ENCODE measurements at places on chromosomes 4 and X.

- no peak for DNase-seq
Observed at GRCh38 chr4:143514497-143514896, 995 bp downstream of the SMARCA5 start.

DNA sequence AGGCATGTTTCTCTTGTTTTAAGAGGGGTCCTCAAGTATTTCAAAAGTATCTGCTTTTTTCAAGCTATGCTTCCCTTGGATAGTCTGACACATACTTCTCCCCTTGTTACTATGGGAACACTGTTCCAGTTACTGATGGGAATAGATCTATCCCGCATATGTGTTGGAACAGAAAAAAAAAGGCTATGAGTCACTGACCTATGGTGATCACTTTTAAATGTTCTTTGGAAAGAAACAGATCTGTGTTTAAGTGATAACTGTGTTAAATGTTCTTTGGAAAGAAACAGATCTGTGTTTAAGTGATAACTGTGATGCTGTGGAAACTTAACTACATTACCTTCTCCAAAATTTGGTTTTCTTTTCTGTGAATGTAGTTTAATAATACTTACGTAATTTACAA lies 303.2 kb downstream of the TEX13C start:
- no peak for DNase-seq

DNA sequence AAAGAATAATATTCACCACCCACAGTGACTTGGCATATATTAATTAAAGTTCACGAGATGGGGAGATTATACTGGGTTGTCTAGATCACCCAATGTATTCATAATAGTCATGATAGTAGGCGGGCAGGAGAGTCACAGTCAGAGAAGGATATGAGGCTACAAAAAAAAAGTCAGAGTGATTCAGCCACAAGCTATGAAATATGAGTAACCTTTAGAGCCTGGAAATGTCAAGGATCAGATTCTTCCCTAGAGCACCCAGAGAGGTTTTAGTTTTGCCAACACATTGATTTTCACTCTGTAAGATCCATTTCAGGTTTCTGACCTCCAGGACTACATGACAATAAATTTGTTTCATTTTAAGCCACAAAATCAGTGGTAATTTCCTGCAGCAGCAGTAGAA lies 501.9 kb downstream of the GABRG1 start:
- DNase-seq, result no peak

DNA sequence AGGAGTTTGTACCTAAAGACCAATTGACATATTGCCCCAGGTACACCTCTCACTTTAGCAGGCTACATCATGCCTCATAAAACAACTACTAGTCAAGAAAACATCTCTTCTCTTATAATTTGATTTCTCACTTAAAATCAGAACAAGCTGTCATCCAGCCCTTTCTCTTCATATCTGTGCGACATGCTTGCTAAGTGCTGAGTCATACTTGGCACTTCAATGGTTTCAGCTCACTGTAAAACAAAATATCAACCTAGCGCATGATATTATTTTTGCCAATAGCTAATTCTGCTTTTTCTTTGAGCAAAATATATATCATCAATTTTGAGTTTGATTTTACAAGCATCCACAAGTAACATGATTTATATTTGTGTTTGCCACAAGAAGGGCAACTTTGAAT lies 27.9 kb upstream of the FUNDC1 start:
- DNase-seq, result no peak

DNA sequence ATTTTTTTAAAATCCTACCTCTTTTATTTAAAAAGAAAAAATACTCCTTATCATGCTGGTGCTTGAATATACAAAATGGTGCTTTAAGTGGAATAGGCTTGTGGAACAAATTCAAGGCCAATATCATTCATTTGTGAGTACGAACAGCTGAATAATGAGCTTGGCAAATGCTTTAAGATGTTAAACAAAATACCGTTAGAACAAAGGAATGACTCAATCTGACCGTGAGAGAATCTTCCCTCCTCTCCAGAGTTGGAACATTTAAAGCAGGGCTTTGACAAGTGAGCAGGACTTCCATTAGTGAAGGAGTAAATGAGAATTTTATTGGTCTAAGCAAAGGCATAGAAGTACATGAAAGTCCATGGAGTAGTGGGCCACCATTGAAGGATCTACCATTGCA lies 74.5 kb downstream of the DCLK2 start:
- DNase-seq, result no peak

- DNase-seq, result no peak
Observed at GRCh38 chr4:14790494-14790893, 211.8 kb upstream of the CPEB2 start.

GRCh38 chrX:139566981-139567380 lies 36.4 kb downstream of the F9 start:
- DNase-seq, result no peak

GRCh38 chr4:119087121-119087520 lies 48.5 kb upstream of the MYOZ2 start:
- DNase-seq, result no peak

DNA sequence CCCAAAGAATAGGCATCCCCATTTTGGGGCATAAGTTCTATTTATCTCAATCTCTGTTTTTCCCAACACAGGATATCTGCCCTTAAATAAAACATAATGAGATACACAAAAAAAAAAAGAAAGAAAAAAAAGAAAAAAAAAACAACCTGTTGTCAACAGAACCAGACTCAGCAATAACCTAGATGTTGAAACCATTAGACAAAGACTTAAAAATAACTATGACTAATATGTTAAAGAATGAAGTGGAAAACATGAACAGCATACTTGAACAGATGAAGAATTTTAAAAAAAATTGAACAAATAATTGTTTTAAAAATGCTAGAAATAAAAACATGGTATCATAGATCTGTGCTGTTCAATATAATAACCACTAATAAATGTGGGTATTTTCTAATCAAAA lies 93.4 kb upstream of the RXFP1 start:
- no peak for DNase-seq

GRCh38 chr4:147802346-147802745 lies 70.5 kb downstream of the ARHGAP10 start:
- DNase-seq, result no peak

GRCh38 chr4:28636971-28637370 lies 1776.3 kb downstream of the STIM2 start:
- DNase-seq, result no peak

DNA sequence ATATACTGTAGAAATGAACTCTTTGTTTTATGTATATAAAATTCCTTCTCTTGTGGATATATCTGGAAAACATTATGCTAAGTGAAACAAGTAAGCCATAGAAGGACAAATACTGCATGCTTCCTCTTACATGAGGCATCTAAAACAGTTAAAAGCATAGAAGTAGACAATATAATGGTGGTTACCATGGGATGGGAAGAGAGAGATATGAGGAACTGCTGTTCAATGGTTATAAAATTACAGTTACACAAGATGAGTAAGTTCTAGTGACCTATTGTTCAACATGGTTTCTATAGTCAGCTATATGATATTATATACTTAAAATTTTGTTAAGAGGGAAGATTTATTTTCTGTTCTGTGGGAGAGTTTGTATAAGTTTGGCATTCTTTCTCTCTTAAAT lies 43.4 kb downstream of the HTRA3 start:
- no peak for DNase-seq

DNA sequence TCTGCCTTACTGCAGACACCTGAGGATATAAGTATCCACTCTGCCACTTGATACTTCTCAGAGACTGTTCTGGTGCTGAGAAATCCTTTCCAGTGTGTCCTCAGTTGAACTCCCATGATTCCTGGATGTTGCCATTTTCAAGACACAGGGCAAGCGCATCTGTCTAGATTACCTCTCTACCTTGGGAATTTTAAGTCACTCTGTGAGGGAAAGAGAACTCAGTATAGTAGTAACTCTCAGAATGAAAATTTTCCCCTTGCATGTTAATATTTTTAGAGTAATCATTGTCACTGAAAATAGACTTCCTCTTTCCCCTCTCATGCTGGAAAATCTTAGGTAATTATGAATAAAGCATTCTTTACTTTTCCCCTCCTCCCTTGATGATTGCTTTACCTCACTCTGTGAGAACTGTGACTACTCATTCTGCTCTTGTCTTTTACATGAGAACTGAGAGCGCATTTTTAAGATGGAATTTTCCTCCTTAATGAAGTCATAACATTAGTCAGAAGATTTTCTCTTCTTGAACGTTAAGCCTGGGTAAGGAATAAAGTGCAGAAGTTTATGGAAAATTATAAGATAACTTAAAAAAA lies 45.0 kb downstream of the TET2 start:
- no peak for DNase-seq

GRCh38 chr4:43251841-43252240 lies 359.3 kb downstream of the GRXCR1 start:
- DNase-seq, result no peak

DNA sequence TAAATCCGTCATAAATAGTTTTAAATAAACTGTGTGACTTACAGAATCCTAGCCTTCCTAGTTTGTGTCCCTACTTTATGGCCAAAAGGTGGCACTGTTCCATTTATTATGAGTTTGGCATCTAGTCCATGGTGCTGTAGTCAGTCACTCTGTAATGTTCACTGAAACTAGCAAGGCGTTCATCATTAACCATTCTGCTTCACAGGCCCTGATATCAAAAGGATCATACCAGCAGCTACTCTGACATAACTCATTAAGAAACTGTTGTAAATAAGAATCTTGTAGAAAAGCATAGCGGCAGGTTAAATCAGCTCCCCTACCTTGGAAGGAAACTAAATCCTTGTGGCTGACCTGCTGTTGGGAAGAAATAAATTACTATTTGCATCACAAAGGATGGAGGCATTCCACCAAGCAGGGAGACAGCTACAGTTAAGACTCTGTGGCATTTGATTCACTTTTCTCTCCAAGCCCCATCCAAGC lies 919.6 kb upstream of the DIAPH2 start:
- no peak for DNase-seq

DNA sequence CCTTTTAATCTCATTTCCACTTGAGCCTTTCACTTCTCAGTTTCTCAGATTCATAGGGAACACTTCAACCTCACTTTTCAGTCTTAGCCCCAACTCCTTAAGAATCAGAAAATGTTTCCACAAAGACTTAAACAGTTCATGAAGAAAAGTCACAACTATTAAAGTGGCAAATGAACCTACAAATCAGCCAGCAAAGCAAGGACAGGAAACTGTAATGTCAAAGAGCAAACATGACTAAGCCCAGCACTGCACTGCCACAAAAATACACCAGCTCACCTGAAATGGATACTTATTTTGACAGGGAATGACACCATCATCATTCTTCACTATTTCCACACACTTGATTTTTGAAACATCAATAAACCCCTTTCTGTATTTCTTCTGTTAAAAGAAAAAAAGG lies 41.8 kb upstream of the TXK start:
- no peak for DNase-seq

DNA sequence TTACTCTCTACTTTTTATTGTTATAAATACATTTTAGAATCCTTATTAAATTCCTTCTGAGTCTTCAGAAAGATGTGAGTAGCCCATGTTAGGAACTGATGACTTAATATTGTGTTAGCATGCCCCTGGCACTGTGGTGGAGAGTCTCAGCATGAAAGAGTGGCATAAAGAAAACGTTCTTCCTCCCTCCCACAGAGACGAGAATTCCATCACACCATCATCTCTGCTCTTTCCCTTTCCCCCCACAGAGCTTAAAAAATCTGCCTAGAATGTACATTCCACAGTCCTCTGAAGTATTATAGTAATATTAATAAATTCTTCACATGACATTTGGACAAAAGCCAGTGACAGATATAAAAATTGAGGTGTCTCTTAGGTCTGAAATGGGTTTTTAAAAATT lies 117.8 kb upstream of the DKK2 start:
- DNase-seq, result no peak

- DNase-seq, result no peak
Observed at GRCh38 chrX:107730991-107731766, 44.4 kb downstream of the TSC22D3 start.

DNA sequence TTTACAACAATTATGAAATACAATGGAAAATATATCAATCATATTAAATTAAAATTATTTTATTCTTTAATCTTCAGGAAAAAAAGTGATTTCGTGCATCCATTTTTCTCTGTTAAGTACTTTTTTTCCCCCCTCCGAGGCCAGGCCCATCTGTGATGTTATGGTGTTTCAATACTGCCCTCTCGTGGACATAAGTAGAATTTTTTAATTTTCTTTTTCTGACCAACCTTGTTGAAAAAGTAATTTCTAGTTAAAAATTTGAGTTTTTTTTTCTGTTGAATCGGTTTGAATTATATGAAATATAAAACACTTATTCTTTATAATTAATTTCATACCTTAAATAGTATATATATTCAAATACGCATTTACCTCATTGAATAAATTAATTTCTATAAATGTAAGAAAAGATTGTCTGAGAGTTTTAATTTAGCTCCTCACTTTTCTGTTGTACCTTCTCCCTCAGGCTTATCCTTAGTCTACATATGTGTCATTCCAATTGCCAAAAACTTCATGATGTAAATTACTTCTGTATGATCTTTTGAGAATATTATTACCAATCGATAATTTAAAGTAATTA lies 175.8 kb upstream of the TECRL start:
- DNase-seq, result no peak

GRCh38 chrX:39152106-39152649 lies 350.9 kb downstream of the MID1IP1 start:
- no peak for DNase-seq

DNA sequence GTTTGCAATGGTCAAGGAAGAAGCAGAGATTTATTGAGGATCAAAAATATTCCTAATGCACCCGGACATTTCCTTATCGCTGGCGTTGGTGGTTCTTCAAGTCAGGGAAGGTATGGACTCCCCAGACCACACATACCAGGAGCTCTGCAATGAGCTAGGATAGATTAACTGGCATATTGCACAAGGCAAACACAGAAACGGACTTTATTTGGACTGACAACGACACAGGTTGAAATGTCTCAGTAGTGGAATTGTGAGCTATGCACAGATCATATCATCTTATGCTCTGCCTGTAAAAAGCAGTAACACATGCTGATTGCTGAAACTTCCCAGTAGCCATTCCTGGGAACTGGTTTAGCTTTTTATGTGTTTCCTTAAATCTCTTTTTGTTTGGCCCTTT lies 1.7 kb downstream of the TSPAN7 start:
- DNase-seq, result no peak

GRCh38 chr4:68655764-68656444 lies 14.5 kb downstream of the UGT2B15 start:
- DNase-seq, result no peak

DNA sequence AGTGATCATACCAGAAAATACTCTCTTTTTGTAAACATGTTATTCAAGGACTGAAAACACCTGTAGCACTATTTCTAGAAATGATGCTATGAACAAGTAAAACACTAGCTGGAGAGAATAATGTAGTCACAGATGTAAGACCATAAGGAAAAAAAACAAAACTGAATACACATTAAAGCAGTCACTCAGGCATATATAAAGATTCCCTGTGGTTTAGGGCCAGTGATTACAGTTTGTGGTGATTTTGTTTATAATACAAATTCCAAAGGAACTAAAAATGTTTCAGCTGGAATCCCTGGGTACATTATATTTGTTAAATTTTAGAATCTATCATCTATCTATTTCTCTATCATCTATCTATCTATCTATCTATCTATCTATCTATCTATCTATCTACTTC lies 777.8 kb upstream of the FRG1 start:
- no peak for DNase-seq

- DNase-seq, result no peak
Observed at GRCh38 chr4:148773313-148773712, 331.1 kb upstream of the NR3C2 start.
